ENCODE measurements at places on chromosomes 3 and 15.

- peak; percentile 2 for DNase-seq
Observed at GRCh38 chr3:139388821-139389551, 461 bp downstream of the COPB2 start.

GRCh38 chr3:125061170-125061569, 5.4 kb upstream of the HEG1 start:
- DNase-seq = no peak

- peak; percentile 16 for DNase-seq
Observed at GRCh38 chr3:170961616-170962400, 53.4 kb upstream of the EIF5A2 start.

- DNase-seq = no peak
Observed at GRCh38 chr15:29815000-29815710, 7.1 kb downstream of the TJP1 start.

DNA sequence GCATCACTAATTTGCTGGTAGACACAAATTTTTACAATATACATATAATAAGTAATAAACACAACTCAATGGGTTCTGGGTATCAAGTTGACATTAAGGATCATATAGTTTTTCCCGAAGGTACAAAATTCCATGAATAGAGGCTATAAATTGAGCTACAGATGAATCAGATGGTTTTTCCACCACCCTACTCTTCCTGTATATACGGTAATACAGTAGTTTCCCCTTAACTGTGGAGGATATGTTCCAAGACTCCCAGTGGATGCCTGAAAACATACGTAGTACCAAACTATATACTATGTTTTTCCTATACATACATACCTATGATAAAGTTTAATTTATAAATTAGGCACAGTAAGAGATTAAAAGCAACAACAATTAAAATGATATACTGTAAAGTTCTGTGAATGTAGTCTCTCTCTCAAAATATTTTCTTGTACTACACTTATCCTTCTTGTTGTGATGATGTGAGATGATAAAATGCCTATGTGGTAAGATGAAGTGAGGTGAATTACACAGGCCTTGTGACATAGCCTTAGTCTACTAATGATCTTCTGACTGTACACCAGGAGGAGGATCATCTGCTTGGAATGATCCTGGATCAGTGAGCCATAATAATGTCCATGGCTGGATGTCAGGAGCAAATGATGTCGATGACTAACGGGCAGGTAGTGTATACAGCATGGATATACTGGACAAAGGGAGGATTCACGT, 116.7 kb downstream of the NR1I2 start:
- DNase-seq = no peak

GRCh38 chr3:18771931-18772330, 346.8 kb upstream of the SATB1 start:
- no peak for DNase-seq

- DNase-seq = no peak
Observed at GRCh38 chr3:81871358-81872155, 110.1 kb upstream of the GBE1 start.

DNA sequence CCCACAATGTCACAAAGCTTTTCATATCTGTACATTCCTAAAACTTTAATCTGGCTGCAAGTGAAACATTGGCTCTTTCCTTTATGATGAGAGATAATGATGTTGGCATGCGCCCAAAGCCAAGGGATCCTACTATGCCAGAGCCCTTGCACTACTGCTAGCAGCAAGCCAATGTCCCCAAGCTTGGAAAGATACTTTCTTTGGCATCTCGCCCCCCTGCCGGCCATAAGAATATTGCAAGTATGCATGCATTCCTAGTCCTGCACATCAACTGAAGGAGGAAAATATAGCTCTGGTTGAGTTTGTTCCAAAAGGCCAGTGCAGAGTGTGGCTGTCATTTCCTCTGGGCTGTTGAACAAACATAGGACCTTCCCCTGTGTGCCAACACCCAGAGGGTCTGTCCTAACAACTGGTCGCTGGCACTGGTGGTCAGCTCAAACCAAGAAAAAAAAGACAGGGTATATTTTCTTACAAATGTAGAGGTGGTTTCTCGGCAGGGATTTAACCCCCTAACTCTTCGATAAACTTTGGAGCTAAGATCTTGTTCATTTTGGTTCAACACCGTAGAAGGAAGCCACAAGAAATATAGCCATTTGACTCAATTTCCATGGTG, 120.9 kb upstream of the ZBED2 start:
- DNase-seq = no peak

DNA sequence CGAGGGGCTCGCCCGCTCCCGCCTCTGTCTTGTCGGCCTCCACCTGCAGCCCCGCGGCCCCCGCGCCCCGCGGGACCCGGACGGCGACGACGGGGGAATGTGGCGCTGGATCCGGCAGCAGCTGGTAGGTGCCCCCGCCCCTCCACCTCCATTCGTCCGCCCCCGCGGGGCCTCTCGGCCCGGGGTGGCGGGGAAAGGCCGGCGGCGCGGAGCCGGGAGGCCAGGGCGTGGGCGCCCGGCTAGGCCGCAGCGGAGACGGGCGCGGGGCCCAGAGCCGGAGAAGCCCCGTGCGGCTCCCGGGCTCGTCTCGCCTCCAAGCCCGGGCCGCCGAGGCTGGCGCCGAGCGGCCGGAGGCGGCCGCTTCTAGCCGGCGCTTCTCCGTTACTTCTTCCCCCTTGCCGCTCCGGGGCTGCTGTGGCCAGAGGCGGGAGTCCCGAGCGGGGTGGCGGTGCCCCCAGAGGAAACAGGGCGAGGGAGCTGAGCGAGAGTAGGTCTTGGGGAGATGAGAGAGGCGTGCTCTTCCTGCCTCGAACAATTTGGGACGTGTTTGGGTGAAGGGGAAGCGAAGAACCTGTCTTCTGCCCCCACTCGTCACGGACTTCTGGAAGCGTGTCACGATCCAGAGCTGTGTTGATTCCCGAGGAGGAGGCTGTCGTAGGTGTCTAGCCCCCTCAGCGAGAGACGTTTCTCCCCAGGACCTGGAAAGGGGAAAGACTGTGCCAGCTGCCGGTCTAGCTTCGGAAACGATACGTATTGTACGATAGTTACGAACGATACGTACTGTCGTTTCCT, 555 bp downstream of the ATP11B start:
- DNase-seq = peak; percentile 62

- DNase-seq = no peak
Observed at GRCh38 chr15:83818591-83818990, 164.7 kb downstream of the ADAMTSL3 start.

GRCh38 chr3:54915976-54916375, 11.9 kb downstream of the LRTM1 start:
- no peak for DNase-seq

GRCh38 chr3:88986834-88987233, 120.6 kb upstream of the EPHA3 start:
- no peak for DNase-seq

DNA sequence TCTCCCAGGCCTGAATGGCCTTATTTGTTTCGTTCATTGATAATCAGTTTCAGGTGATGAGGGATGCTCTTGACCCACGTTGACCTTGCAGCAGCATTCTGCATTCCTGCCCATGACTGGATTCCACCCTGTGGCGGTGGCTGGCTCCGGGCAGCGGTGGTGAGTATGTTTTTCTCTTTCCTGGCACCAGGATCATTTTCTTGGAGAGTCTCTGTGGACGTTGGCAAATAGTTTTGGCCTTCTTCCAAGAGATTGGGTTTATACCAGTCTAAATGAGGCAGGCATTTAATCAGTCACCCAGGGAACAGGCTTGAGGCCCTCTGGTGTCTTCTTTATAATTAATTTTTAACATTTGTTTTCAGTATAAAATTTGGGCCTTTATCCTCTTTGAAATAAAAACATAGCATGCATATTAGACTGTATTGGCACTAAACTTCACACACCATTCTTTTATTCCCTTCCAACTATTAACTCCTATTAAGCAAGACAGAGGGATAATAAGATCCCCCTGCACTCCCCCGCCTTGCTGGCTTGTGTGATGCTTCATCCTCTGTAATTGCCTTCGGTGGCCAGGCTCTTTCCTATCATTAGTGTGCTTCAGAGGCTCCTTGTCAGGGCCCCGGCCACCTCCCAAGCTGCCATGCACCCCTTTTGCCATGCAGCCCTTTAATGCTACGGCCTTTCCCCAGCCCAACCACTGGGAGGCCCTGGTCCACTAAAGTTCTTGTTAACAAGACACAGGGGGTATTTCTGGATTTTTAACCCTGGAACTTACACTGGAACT, 176.2 kb upstream of the TOPAZ1 start:
- no peak for DNase-seq

DNA sequence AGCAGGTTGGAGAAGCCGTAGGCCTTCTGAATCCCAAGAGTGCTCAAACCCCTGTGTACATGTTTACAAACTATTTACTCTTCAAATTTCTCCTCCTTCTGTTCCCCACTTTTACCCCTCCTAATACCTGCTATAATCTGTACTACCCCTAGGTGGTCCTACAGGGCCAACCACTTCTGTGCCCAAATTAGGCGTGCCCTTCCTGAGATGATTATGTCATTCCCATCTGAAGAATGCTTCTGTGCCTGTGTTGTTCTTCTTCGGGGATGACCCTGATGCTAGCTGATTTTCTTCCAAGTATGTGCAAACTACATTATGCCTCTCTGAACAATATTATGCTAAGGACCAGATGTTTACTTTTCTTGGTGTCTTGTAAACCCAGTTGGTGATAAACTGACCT, 20.5 kb downstream of the RBP2 start:
- DNase-seq = no peak

DNA sequence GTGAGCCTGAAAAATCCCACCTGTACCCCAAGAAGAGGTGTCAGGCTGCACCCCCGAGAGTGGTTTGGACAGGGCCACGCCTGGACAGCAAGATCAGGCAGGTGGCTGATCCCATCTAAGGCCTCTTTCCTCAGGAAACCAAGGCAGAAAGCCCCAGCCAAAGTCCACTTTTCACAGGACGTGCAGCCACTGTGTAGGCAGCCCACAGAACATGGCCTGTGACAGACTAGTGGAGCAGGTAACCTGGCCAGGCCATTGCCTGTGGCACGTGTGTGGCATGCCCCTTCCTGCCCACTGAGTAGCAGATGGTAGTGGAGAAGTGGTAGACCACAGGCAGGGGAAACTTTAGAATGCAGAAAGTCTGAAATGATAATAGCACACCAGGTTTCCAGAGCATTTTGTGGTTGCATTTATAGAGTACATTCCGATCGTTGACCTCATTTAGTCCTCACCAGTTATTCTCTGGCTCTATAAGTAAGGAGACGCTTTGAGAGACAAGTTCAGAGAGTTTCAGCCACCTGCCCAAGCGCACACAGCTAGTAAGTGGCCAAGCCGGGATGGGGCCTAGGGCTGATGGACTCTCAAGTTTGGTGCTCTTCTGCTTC, 68.7 kb downstream of the AAGAB start:
- no peak for DNase-seq

- peak; percentile 20 for DNase-seq
Observed at GRCh38 chr3:15313461-15313860, 18.9 kb downstream of the SH3BP5 start.

- DNase-seq = no peak
Observed at GRCh38 chr15:78634210-78635145, 6.5 kb downstream of the CHRNB4 start.

DNA sequence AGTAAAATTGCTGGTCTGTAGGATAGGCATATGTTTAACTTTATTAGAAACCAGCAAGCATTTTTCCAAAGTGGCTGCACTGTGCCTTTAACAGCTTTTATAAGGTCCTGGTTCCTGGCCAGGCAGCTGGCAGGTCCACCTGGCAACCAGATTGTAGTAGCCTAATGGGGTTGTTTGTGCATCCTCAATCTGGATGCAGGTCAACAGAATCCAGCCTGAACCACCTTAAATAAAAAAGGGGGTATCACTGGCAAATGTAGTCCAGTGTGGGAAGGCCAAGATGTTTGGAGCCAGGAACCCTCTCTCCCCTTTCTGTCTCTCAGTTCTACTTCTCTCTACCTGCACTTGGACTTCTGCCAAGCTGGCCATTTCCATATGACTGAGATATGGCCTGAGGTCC, 200.3 kb downstream of the ZNF621 start:
- no peak for DNase-seq

GRCh38 chr3:124860599-124860998, 26.6 kb downstream of the ITGB5 start:
- no peak for DNase-seq

GRCh38 chr15:57892181-57892580, 173.3 kb downstream of the ALDH1A2 start:
- no peak for DNase-seq

GRCh38 chr15:56587686-56588085, 122.7 kb upstream of the MNS1 start:
- DNase-seq = no peak

DNA sequence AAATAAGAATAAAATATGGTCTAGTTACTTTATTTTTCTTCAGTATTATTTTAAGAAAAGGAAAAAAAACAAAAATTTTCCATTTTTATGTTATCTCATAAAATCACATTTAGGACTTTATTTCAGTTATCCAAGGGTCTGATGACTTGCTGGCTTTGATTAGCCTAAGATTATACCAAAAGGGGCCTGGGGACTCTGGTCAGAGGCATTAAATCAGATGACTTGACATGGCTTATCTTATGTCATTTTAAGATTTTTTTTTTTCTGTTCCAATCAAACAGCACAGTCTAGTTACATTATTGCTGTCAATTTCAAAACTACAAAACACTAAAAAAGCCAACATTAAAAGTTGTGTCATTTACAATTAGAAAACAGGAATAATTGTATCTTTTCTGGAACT, 725.4 kb upstream of the NR2F2 start:
- no peak for DNase-seq

DNA sequence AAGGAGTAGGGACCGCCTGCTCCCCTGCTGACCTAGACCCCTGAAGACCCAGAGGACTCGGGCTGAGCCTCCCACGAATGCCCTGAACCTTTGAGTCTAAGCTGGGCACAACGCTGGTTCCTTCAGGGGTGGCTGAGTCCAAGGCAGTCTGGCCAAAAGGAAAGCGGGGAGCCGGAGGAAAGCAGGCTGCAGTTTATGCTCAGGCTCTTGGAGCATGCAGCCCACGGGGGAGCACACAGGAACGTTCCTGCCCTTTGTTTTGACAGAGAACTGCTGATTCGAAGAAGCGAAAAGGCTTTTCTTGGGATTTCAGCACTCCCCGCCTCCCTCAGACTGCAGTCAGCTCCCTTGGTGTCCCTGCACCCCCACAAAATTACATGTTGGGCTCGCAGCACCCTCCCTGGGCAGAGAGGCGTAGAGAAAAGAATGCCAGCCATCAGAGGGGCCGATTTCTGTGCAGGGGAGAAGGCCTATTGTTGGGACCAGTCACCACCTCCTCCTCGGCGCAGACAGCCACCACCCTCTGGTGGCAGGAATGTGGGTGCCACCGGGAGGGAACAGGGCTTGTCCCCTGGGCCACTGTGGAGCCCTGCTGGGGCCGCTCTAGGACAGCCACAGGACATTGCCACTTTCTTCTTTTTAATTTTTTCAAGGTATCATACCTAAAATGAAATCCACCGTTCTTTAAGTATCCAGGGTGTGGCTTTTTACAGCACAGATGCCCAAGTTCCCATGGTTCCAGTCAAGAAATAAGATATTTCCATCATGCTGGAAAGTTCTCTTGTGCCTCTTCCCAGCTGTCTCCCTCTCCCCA, 72.2 kb downstream of the SMAD6 start:
- peak; percentile 29 for DNase-seq

GRCh38 chr3:10983219-10983916, 9.2 kb upstream of the SLC6A1 start:
- DNase-seq = peak; percentile 4
